ENCODE measurements at places on chromosomes 1 and 21.

DNA sequence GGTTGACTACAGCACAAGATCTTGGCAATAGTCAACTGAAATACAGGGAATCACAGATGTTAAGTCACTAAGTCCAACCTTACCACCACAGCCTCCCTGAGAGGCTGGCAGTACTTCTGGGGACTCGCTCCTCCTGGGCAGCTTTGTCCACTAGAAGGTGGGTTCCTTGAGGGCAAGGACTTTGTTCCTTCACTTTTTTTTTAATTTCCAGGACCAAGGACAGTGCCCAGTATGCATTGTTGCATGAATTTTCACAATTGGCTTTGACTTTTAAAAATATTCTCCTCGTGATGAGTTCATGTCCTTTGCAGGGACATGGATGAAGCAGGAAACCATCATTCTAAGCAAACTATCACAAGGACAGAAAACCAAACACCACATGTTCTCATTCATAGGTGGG lies 96.7 kb upstream of the IGSF21 start:
- no peak for DNase-seq

DNA sequence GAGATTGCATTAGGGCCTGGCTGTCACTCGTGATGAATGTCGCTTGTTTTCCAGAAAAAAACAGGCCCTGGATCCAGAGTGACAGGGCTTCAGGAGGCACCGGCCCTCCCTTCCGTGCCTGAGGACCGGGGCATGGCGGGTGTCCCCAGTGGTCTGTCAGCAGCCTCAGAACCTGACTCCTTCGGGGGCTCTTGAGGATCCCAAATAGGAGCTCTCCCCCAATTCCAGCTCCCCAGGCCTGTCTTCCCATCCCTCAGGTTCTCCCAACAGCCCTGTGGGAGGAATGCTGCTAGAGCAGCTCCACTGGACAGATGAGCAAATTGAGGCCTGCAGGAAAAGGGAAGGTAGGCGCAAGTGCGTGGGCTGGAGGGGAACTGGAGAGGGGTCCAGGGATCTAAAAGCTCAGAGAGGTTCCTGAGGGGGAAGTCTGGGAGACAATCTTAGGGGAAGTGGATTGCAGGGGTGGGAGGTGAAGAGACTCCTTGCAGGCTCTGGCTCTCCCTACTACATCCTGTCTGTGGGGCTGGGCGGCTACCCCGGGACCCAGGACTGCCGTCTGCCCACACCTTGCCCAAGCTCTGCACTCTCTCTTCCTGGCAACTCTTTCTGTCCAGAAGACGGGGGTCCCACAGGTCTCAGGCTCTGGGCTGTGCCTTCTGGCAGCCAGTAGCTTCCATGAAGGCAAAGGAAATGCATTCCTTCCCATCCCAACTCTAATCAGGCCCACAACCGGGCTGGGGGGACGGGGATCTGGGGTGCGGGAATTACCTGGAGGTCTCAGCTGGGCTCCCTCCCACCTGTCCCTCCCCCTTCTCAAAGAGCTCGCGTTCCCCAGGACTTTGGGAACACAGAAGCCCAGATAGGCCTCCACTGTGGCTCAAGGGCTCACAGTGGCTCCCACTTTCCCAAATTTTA lies 105.7 kb upstream of the CASZ1 start:
- no peak for DNase-seq

- peak; percentile 77 for DNase-seq
Observed at GRCh38 chr1:154221278-154222001, 685 bp downstream of the UBAP2L start.

GRCh38 chr1:208121813-208122364 lies 122.3 kb downstream of the PLXNA2 start:
- no peak for DNase-seq

- no peak for DNase-seq
Observed at GRCh38 chr1:158534496-158534895, 19.7 kb downstream of the OR6Y1 start.

DNA sequence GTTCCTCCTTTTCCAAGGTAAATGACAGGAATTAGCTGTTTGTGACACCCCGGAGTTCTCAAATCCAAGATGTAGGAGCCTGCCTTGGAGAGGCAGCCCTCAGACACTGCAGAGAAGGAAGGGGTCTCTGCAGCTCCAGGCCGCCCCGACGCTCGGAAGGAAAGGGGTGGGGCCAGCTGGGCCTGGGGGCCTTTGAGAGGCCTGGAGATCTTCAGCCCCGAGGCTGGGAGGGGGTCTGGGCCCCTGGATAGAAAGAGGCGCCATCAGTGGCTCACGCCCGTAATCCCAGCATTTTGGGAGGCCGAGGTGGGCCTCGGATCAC lies 1.1 kb upstream of the TNFRSF18 start:
- DNase-seq = no peak

- DNase-seq = peak; percentile 8
Observed at GRCh38 chr1:162908236-162908635, 47.3 kb upstream of the CCDC190 start.

GRCh38 chr1:153578490-153578889 lies 12.8 kb upstream of the S100A2 start:
- peak; percentile 73 for DNase-seq

- no peak for DNase-seq
Observed at GRCh38 chr1:206709772-206710459, 25.2 kb downstream of the MAPKAPK2 start.

- DNase-seq = no peak
Observed at GRCh38 chr1:229536982-229537381, 21.5 kb downstream of the ABCB10 start.

GRCh38 chr1:42847721-42848460 lies 1.5 kb downstream of the ZNF691 start:
- DNase-seq = no peak

- no peak for DNase-seq
Observed at GRCh38 chr1:165886983-165887382, 59.6 kb downstream of the UCK2 start.

- no peak for DNase-seq
Observed at GRCh38 chr21:34603710-34604057, 11.2 kb downstream of the RCAN1 start.

DNA sequence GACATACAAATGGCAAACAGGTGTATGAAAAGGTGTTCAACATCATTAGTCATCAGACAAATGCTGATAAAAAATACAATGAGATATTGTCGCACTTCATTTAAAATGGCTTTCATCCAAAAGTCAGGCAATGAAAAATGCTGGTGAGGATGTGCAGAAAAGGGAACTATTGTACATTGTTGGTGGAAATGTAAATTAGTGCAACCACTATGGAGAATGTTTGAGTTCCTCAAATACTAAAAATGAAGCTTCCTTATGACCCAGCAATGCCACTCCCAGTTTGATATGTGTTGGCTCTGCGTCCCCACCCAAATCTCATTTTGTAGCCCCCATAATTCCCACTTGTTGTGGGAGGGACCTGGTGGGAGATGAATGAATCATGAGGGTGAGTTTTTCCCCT lies 309.7 kb upstream of the ZRANB2 start:
- no peak for DNase-seq

DNA sequence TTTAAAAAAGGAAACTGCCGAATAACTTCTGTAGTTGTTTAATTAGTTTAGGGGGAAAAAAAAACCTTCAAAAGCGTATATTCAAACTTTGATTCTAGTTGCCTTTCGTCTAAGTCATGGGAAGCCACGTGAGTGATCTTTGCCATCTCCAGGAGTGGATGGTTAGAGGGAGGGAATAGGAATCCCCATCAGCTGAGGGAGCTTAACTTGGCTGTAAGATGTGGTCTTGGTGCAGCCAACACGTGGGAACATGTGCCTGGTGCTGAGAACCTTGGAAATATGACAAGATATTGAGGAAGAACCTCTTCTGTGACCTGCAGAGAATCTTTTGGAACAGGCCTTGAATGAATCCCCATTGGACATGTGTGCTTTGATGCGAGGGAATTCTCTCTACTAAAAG lies 1.7 kb downstream of the BACE2 start:
- DNase-seq = no peak

GRCh38 chr1:224579526-224579925 lies 36.6 kb upstream of the CNIH3 start:
- no peak for DNase-seq

DNA sequence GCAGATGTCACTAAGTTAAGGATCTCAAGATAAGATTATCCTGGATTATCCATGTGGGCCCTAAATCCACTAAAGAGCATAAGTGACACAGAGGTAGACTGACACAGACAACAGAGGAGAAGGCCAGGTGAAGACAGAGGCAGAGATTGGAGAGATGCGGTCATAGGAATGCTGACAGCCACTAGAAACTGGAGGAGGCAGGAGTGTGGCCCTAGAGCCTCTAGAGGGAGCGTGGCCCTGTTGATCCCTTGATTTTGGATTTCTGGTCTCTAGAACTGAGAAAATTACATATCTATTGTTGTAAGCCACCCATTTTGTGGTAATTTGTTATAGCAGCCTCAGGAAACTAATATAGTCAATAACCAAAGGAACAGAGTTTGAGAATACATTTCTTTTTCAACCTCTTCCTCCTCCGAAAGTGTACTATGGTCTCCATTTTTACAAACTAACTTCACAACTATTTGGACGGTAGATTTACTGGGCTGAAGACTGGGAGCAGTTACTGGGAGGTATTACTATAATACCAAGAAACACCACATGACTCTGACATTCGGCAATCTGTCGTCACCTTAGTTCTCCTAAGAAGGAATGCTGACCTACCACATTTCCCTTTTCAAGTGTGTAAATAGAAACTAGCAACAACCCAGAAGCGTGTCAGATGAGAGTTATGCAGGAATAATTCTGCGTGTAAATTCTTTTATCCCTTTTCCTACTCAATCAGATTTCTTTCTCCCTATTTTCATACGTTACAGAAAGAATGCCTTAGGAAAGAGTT lies 116.0 kb upstream of the ZNHIT6 start:
- no peak for DNase-seq
